ENCODE measurements at places on chromosomes 16 and 17. TPM values are rescaled to one million over a fixed set of nuclear protein-coding genes. Genes with fewer than 3 reads are reported as not detected.

GRCh38 chr17:60160829-60161501 lies 11.2 kb downstream of the CA4 start:
- DNase-seq = no peak

The CACNA1H gene
- 42.8 TPM for total RNA-seq

DNA sequence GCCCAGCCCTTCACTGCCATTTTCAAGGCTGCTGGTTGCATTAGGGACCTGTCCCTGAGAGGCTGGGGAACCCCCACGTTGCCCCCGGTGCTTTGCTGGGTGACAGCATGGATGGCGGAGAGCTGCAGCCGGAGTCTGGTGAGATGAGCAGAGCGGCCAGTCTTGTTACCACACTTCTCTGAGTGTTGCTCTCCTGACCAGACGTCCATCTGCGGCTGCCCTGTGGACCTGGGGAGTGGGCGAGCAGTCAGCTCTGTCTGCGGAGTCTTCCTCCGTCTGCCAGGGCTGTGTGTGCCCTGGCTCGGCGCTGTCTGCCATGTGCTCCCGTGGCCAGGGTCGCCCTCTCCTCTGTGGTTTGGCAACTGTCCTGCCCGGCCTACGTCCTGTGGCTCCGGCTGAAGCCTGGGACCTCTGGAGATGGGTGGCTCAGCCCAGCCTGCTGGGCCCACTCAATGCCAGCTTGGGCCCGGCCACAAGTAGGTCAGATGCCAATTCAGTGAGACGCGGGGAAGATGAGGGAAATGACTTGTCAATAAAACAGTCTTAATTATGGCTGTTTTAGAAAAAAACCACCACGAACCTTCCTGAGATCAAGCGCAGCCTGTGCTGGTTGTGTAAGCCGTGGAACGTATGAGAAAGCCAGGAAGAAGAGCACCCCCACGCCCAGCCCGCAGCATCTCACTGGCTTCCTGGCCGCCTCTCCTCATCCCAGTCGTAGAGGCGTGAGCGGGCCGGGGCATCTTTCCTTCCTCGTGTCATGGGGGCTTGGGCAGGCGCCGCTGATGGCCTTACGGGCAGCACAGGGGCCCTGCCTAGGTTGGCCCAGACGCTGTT lies 7.9 kb downstream of the KCTD5 start:
- no peak for DNase-seq

DNA sequence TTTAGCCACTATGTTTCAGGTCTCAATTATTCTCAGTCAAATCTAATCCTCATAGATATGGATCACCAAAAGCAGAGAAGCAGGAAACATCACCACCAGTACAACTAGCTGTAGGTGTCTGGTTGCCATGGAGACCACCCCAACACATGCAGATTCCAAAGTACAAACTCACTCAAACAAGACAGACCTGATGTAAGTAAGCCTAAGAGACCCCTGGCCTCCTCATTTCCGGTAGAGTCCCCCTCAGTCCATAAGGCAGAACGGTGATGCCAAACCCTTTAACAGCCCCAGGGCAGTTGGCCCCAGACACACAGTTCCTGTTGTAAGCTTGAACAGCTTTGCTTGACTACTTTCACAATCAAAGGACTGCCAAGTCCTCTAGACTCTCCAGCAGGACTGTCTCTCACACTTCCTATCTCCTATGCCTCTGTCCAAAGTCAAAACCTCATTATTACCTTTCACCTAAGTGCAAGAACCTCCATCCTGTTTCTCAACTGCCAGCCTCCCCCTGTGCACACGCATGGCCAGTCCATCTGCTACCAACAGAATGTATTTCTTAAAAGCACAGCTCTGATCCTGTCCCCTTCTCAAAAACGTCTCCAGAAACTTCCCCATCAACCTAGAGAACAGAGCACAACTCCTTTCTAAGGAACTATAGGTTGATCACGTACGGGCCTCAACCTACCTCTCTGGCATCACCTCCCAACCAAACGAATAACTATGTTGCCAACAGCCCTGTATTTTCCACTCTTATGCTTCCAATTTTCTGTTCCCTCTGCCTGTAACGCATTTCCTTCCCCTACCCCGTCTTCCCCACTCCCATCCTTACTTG lies 23.9 kb downstream of the SLC39A11 start:
- DNase-seq = no peak

DNA sequence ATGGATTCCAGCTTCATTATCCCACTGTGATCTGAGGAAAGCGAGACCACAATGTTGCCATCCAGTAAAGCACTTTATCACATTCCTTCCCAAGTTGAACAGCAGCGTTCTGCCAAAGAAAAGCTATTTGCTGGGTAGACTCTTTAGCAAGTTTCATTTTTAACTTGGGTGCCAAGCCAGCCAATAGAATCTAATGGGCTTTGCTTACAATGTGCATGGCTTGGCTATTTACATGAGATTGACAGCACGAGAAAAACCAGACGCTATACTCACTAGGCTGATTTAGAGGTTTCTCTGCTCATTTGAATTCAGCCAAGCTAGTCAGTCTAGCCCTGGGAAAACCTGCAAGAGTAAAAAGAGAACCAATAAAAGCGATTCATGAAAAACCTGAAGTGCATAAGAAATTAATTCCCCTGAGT lies 108.9 kb downstream of the CDH13 start:
- no peak for DNase-seq

The CDH5 gene
- not detected for total RNA-seq

DNA sequence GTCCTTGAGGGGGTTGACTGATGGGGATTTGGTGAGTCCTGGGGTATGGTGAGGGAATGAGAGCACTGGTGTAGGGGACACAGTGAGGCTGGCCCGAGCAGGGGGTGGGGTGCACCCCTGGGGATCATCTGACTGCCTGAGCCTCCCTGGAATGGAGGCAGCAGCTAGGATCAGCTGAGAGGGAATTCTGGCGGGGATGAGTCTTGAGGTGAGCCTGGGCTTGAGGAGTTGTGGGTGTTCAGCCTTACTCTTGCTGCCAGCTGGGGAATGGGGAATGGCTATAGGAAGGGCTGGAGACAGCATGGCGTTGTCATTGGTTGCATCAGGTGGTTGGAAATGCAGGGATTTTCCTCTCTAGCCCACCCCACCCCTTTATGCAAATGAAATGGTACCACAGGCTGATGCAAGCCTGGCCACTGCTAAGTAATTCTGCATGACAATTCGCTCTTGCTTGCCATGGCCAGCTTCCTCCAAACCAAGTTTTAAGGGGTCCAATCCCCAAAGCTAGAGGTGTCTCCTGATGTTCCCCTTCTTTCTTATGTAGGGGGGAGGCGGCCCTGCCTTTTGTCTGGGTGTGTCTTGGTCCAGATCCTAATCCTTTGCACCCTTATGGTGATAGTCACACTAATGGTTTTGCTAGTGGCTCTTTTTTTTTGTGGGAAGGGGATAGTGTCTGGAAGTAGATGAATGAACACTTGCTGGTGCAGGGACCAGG lies 7.5 kb downstream of the NFE2L1 start:
- DNase-seq = no peak

- DNase-seq = no peak
Observed at GRCh38 chr17:44788139-44788538, 29.4 kb downstream of the ADAM11 start.

- no peak for DNase-seq
Observed at GRCh38 chr16:74700438-74701225, at the start of gene MLKL. Gene MLKL (minus strand): TSS chr16:74700862. CDS start chr16:74695757, 5,105 bp downstream.

The LPCAT2 gene
- total RNA-seq = 5.1 TPM

DNA sequence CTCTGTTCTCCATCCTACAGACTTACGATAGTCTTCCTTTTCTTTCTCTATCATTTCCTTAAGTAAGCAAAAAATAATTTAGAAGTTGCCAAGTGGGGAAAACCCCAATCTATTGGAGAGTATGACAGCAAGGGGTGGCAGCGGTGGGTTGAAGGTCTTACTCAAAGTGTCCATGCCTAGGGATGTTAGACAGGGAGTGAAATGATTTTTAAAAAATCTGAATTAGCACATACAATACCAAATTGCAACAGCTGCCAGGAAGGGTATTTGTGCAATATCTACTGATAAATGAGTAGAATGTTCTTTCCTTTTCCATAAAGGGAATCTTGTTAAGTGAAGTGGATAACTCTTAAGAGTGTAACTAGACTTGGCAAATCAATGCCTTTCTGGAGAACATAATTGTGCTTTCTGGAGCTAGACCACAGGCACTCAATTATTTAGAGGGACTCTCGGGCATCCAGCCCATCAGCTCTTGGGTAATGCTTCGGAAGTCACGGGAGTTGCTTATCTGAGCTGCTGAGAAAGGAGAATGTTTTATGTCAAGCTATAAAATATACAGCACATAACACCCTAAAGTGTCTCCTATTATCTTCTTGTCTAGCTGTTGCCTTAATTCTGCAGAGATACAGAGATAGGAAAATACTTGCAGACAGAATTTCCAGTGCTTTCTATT lies 151.5 kb downstream of the KCNJ2 start:
- no peak for DNase-seq

The LGALS9B gene
- total RNA-seq = not detected

DNA sequence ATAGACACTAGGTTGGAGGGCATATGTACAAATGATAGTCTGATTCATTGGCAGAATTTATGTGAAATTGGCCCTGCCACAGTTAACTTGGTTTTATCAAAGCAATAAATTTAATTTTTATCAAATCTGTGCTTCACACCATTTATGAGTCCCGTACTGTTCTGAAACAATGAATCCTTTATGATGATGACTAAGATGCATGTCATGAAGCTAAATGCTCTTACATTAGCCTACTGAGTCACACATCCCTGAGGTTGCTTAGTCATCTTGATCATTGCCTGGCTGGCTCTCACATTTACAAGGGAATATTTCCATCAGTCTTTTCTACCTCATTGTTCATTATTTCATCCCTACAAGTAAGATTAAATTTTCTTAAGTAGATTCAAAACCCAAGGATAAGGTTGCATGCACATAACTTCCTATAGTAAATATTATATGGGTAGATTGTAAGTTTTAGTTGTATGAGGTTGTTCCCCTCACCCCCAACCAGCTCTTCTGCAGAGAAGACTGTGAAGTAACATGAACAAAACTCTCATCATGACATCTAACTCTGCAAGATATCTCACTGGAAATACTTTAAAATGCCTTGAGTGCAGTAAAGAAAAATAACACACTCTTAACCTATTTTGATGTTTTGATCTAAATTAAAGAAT lies 170.7 kb downstream of the CYB561 start:
- no peak for DNase-seq

The ZG16 gene
- not detected for total RNA-seq

DNA sequence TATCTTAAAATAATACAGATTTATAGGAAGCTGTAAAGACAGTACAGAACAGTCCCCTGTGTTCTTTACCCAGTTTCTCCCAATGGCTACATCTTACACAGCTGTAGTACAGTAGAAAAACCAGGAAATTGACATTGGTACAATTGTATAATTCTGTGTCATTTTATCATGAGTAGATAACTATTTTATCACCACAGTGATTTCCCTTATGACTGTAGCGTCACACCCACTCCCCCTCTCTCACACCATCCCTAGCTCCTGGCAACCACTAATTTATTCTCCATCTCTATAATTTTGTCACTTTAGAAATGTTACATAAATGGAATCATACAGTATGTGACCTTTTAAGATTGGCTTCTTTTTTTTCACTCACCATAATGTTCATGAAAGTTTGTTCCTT lies 30.9 kb downstream of the CLTC start:
- no peak for DNase-seq

DNA sequence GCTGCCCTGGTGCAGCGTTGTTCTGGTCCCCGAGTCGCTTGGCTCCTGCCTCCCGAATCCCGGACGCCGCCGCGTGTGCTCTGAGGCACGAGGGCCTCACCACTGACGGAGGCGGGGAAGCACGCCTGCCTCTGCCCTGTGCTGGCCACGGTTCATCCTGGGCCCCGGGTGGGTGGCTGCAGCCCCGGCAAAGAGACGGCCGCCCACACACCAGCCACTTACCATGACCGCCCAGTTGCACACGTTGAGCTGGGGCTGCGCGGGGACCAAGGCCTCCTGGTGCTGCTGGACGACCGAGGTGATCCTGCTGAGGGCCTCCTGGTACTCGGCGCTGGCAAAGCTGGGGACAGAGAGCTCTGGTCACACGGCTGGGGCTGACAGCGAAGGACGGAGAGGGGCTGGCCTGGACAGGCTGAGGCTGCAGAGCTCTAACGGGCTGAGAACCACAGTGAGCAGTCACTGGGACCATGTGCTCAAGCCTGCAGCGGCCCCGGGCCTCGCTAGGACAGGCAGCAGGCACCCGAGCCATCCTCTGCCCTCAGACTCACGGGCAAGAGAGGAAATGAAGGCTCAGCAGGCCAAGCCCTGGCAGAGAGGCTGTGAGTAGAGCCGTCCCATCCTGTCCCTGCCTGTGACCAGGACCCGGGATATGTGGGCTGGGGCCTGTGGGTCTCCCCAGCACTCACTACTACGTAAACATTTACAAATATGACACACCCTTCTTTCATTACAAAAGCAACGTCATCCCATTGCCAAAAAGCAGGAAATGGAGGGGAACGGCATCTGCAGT lies 6.3 kb upstream of the APRT start:
- no peak for DNase-seq

- DNase-seq = no peak
Observed at GRCh38 chr17:58580671-58581070, 66.2 kb upstream of the MTMR4 start.

The KRT25 gene
- not detected for total RNA-seq

The MT4 gene
- not detected for total RNA-seq

GRCh38 chr17:48037036-48037837 lies at the start of gene COPZ2:
Gene COPZ2 (minus strand): TSS chr17:48037797. CDS start chr17:48037777, 20 bp downstream.
- DNase-seq = peak; percentile 22

The STH gene
- not detected for total RNA-seq

The KRTAP4-9 gene
- total RNA-seq = not detected

The IGSF6 gene
- not detected for total RNA-seq

GRCh38 chr16:77450790-77451487 lies 16.1 kb upstream of the ADAMTS18 start:
- no peak for DNase-seq

DNA sequence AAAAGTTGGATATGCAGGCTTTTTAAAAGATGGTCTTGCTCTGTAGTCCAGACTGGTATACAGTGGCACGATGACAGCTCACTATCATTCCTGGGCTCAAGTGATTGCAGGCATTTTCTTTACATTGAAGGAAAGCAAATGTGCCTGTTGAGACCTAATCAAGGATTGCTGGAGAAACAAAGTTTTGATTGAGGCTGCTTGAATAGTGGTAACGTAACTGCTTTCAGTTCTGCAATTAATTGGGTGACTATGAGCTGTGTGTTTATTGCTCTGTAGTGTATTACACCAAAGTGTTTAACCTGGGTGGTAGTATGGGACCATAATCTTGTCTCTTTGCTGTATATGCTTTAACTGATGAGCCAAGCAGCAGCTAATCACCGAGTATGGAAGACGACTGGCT lies 2.3 kb downstream of the UBB start:
- DNase-seq = no peak
